Mesothelial cell of epicardium (in vitro differentiated cells): ENCODE measurements at places on chromosomes 1 and 21.

DNA sequence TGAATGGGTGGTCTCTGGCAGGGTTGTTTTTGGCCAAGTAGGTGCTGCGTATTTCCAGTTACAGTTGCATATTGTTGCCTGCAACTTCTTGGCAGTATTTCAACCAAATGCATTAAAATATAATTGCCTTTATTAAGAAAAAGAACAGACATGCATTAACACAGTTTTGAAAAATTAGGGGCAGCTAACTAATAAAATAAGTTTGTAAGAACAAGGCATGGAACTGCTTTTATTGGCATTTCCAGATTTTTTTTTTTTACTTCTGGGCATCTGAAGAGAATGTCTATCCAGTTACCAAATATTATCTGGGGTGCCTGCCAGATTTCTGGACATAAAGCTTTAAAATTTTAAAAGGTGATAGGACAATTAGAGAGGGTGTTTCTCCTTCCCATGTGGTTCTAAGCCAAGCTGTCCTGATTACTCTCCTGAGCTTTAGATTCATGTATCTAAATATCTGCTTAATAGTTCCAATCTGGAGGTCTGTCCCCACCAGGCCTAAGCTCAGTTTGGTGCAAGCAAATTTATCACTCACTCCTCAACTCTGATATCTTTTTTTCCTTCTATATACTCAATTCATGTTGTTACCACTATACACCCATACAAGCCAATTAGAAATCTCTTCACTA, 553.3 kb upstream of the USP24 start:
- no peaks in the 10 kb centered on the region for H3K27me3 ChIP-seq
- H3K4me1 ChIP-seq, result no peaks in the 10 kb centered on the region

DNA sequence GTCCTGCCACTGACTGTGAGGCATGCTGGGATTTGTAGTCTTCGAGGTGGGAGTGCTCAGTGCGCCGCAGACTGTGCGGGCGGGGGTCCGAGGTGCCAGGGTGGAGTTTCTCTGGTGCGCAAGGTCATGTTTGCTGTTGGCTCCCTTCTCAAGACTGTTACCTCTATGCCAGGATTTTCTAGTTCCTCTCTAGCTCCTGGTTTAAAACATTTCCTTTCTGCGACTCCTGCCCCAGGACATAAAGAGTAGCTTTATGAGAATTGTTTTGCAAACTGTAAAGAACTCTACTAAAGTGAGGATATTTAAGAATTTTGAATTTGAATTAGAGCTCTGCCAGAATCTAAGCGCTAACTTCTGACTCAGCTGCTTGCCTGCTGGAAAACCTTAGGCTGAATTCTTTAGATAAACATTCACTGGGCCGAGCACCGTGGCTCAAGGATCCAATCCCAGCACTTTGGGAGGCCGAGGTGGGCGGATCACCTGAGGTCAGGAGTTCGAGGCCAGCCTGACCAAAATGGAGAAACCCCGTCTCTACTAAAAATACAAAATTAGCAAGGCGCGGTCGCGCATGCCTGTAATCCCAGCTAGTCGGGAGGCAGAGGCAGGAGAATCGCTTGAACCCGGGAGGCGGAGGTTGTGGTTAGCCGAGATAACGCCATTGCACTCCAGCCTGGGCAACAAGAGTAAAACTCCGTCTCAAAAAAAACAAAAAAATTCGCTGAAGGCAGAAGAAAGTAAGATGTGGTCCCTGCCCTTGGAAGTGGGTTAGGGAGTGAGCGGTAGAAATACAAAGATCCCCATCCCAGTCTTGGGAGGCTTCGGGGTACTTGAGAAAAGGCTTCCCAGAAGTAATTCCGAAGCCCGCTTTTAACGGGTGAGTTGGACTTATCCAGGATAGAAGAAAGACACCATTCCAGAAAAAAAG, 992 bp upstream of the USP48 start:
- peaks cover 13% of the 10 kb centered on the region for H3K4me1 ChIP-seq
- peaks cover 2% of the 10 kb centered on the region for H3K36me3 ChIP-seq
- H3K4me3 ChIP-seq, result peak overlapping the region; percentile 88
- H3K27ac ChIP-seq, result peak overlapping the region; percentile 100

GRCh38 chr1:119266858-119267257, 101.7 kb upstream of the HAO2 start:
- peaks cover 5% of the 10 kb centered on the region for H3K4me1 ChIP-seq
- no peak overlapping the region for H3K4me3 ChIP-seq
- no peaks in the 10 kb centered on the region for H3K36me3 ChIP-seq

DNA sequence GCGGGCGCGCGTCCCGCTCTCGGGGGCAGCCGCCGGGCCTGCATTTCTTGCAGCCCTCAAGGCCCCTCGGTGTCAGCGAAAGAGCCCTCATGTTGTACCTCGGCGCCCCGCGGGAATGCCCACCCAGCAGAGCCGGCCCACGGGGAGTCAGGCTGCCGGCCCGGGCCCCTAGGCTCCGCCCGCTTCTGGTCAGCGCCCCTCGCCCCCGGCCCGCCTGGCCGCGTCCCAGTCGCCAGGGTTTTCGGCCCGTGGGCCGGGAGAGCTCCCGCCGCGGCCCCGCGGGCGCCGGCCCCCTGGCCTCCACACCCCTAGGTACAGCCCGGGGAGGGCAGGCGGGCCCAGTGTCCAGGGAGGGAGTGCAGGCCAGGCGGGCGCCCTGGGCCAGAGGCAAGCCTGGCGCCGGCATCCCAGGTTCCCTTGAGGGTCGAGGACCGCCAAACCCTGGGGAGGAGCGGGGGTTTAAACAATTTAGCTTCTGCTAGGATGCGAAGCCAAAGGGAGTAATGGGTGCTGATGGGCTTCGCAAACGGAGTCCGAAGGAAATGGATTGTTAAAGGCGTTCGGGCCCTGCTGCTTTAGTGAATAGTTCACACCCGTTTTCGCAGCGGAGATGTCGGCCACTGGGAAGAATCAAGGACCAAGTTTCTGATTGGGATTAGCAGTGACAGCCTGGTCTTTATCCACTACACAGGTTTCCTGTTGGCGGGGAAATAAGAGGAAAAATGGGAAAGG, 486 bp upstream of the KCNA3 start:
- peaks cover 3% of the 10 kb centered on the region for H3K4me1 ChIP-seq
- peaks cover 88% of the 10 kb centered on the region for H3K27me3 ChIP-seq
- peak overlapping the region; percentile 65 for H3K4me3 ChIP-seq
- H3K27ac ChIP-seq, result no peak overlapping the region
- no peaks in the 10 kb centered on the region for H3K36me3 ChIP-seq

DNA sequence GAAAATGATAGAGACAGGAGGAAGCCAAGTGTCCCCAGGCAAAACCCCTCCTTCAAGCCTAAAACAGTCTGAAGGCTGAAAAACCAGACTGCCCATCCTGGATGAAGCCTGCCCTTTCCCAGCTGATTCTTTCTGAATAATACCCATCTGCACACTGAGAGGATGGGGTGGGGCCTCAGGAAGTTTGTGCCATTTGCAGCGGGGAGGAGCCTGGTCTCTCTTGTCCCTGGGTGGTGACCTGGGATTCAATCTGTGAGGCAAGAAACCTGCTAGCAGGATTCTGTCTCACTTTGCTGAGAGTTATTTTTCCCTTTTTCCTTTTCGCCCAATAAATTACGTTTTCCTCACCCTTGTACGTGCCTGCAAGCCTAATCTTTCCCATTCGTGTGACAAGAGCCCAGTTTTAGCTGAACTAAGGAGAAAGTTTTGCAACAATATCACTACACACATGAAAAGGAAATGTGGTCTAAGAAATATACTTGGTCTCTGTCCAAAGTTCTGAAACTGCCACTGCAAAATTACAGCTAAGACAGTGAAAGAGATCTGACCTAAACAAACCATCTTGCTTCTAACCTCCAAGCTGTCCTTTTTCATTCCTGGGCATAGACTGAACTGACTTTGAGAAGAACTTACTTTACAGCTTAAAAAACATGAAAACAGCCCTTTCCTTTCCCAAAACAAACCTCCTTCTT, 105.0 kb downstream of the COP1 start:
- no peaks in the 10 kb centered on the region for H3K4me1 ChIP-seq
- peaks cover 40% of the 10 kb centered on the region for H3K36me3 ChIP-seq
- no peak overlapping the region for H3K4me3 ChIP-seq
- H3K27me3 ChIP-seq, result no peaks in the 10 kb centered on the region
- DNase-seq, result no peak

- H3K27me3 ChIP-seq, result no peaks in the 10 kb centered on the region
- H3K4me1 ChIP-seq, result peaks cover 21% of the 10 kb centered on the region
- H3K27ac ChIP-seq, result no peak overlapping the region
- no peaks in the 10 kb centered on the region for H3K36me3 ChIP-seq
- H3K4me3 ChIP-seq, result no peak overlapping the region
- no peak for DNase-seq
These were observed 91.2 kb upstream of the NGF start for GRCh38 chr1:115429241-115429640.

DNA sequence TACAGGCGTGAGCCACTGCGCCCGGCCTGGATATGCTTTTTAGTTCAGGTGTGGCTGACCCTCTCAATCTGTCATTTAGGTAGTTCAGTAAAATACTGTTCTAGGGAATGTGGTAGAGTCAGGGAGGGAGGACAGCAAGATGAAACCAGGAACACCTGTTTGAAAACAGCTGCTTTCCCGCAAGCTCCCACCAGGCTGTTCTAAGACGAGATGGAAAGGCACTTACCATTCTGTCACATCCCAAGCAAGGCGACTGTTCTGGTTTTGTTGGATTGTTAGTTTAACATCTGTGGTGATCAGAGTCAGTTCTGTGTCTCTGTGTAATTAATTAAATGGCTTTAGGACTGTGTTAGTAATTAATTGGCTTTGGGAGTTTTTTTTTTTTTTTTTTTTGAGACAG, 2.9 kb downstream of the CHAF1B start:
- no peak for DNase-seq
- H3K4me3 ChIP-seq, result no peak overlapping the region
- no peaks in the 10 kb centered on the region for H3K27me3 ChIP-seq
- peaks cover 15% of the 10 kb centered on the region for H3K4me1 ChIP-seq

DNA sequence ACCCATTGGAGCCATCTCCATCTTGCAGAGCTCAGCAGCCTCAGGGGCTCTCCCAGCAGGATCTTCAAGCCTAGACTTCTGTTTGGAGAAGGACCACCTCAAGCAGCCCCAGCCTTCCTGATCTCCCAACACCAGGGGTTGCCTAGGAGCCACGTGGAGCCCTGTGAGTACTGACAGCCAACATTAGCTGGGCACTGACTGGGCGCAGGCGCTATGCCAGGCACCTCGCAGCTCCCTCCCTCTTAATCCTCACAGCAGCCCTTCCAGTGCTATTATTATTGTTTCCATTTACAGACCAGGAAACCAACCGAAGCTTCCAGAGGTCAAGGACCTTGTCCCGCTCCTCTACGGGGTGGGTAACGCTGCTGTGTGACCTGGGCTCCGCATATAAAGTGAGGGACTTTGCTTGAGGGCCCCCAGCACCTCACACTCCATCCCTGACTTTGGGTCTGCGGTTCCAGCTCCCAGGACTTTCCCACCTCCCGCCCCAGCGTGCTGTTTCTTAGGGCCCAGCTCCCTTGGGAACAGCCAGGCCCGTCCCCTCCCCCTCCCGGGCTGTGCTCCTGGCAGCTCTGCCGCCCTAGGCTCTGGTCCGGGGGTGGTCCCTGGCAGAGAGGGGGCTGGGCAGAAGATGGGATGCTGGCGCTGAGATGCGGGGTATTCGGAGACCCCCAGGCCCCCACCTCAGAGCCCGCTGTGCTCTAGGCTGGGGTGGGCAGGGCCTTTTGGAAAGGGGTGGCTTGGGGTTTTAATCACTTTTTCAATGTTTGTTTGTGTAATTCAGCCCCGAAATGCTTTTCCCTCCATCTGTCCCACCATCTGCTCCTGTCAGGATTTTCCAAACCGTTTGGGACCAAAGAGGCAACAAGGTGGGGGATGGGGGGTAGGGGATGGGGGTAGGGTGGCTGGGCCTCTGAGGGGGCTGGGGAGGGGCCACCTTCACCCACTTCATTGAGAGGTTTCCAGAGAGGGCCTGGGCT, 4.1 kb upstream of the HPCA start:
- H3K4me1 ChIP-seq, result peaks cover 12% of the 10 kb centered on the region
- no peak overlapping the region for H3K4me3 ChIP-seq
- DNase-seq, result no peak
- no peaks in the 10 kb centered on the region for H3K36me3 ChIP-seq
- no peak overlapping the region for H3K27ac ChIP-seq
- H3K27me3 ChIP-seq, result peaks cover 29% of the 10 kb centered on the region

DNA sequence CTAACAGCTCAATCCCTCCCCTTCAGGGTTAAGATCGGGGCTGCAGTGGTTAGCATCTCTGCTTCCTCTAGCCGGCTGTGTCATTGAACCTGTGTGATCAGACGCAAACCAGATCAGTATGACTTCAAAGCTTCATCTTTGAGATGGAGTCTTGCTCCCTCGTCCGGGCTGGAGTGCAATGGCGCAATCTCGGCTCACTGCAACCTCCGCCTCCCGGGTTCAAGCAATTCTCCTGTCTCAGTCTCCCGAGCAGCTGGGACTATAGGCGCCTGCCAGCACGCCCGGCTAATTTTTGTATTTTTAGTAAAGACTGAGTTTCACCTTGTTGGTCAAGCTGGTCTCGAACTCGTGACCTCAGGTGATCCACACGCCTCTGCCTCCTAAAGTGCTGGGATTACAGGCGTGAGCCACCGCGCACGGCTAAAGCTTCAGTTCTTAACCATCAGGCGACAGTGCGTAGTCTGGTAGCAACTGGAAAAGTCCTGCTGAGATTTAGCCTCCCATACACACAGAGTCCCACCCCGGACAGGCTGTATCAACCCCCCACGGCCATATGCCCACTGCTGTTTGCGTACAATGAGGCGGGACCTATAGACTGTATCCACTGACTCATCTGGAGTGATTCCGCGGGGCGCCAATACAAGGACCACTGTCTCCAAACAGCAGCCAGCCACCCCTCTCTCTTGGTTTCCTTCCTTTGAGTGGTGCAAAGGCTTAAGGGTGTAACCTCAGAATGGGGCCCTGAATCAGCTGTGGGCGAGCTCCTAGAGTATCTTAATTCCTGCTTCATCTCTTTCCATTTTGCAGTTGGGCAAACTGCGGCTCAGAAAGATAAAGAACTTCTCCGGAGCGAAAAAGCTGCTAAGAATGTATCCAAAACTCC, 23.3 kb downstream of the CELA3A start:
- H3K27ac ChIP-seq, result peak overlapping the region; percentile 98
- no peaks in the 10 kb centered on the region for H3K36me3 ChIP-seq
- DNase-seq, result no peak
- H3K4me1 ChIP-seq, result peaks cover 24% of the 10 kb centered on the region

GRCh38 chr1:7313826-7314225, 457.3 kb upstream of the VAMP3 start:
- H3K36me3 ChIP-seq, result peaks cover 3% of the 10 kb centered on the region
- no peak for DNase-seq
- H3K27me3 ChIP-seq, result no peaks in the 10 kb centered on the region

- peak; percentile 14 for DNase-seq
- peak overlapping the region; percentile 6 for H3K27ac ChIP-seq
- no peaks in the 10 kb centered on the region for H3K36me3 ChIP-seq
- H3K27me3 ChIP-seq, result peaks cover 2% of the 10 kb centered on the region
- peaks cover 58% of the 10 kb centered on the region for H3K4me1 ChIP-seq
These were observed 62.8 kb downstream of the IRF2BP2 start for GRCh38 chr1:234546890-234547788.

DNA sequence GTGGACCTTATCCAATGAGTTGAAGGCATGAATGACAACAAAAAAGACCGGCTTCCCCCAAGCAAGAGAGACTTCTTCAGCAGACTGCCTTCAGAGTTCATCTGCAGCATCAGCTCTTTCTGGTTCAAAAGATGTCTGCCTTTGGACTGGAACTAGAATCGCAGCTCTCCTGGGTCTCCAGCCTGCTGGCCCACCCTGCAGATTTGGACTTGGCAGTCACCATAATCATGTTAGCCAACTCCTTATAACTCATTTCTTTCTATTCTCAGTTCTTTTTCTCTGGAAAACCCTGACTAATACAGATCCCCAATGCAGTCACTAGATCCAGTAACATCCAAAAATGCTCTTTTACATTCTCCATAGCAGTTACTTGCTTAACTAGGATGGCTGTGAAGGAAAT, 89.2 kb upstream of the MARK1 start:
- peaks cover 2% of the 10 kb centered on the region for H3K36me3 ChIP-seq
- H3K4me1 ChIP-seq, result no peaks in the 10 kb centered on the region
- H3K27ac ChIP-seq, result no peak overlapping the region
- H3K27me3 ChIP-seq, result no peaks in the 10 kb centered on the region
